ENCODE measurements at places on chromosomes 16 and 17.

DNA sequence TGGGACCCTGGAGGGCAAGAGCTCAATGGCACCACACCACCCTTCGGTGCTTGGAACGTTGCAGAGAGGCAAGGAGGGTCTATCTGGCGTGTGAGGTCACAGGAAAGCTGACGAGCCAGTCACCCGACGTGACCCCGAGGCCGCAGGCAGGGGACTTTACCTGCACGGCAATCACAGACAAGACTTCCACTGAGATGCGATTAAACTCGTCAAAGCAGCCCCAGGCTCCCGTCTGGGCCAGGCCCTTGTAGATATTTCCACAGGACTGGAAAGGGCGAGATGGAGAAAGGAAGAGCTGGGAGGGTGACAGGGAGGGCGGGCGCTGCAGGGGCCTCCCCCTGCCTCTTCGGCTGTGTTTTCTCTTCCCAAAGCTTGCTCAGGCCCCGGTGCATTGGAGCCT is 78.3 kb downstream of the DNAH17 start:
- DNase-seq: no peak

DNA sequence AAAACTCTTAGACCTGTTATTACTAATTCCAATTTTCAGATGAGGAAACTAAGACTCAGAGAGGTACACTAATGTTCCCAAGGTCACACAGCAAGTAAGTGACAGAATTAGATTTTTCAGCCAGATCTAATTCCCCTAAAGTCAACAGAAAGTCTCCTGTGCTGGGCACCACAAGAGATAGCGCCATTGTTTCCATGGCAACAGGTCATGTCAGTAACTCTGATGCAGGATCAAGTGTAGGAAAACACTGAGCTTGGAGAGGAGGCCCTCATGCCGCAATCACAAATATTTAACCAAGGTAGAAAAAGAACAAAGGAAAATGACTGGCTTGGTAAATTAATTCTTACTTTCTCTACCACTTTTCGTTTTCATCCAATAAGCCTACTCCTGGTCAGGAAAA is 166.0 kb upstream of the CDH13 start:
- no peak for DNase-seq

DNA sequence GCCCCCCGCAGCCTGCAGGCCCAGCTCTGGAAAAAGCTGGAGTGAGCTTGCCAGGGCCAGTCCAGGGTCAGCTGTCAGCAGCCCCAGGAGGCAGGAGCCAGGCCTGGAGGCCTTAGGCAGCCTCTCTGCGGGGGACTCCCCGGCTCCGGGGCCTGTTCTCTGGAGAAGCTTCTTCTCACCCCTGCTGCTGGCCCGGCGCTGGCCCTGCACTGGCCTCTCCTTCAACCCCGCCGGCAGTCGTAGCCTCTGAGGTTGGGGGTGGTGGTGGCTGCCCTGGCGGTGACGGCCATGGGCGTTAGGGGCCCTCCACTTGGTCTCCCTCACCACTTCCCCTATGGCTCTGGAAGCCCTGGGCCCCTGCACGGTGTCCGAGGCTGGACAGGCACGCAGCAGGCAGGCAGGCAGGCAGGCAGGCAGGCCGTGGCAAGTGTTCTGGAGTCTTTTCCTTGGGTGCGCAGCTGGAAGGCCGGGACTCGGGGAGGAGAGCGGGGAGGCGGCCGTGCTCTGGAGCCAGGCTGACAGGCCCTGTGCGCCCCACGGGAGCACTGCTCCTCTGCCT is 2.1 kb downstream of the FOXF1 start:
- no peak for DNase-seq

DNA sequence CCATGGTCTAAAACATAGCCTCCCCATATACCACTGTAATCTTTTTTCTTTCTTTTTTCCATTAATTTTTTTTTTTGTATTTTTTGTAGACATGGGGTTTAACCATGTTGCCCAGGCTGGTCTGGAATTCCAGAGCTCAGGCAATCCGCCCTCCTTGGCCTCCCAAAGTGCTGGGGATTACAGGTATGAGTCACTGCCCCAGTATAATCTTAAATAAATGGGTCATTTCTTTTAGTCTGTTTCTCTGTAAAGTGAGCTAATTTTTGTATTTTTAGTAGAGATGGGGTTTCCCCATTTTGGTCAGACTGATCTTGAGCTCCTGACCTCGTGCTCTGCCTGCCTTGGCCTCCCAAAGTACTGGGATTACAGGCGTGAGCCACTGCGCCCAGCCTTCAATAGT is 5.7 kb upstream of the NME1 start:
- DNase-seq: no peak

GRCh38 chr17:8746501-8747236 is 2.0 kb upstream of the CCDC42 start:
- DNase-seq: no peak

DNA sequence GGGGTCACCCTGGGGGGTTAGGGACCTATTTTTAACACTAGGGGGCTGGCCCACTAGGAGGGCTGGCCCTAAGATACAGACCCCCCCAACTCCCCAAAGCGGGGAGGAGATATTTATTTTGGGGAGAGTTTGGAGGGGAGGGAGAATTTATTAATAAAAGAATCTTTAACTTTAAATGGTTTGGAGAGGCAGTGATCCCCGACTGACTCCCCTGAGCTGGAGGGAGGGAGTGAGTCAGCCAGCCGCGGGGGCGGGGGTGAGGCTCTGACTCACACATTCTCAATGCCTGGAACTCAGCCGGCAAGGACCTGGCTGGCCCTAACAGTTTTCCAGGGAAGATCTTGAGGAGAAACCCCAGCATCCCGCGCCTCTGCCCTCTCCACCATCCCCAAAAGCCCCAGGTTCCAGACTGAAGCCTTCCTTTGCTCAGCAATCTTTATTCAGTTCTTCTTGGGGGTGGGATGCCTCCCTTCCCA is 1.5 kb downstream of the HCFC1R1 start:
- DNase-seq: peak; percentile 83

GRCh38 chr16:7218936-7219335 is 113.7 kb upstream of the RBFOX1 start:
- no peak for DNase-seq

DNA sequence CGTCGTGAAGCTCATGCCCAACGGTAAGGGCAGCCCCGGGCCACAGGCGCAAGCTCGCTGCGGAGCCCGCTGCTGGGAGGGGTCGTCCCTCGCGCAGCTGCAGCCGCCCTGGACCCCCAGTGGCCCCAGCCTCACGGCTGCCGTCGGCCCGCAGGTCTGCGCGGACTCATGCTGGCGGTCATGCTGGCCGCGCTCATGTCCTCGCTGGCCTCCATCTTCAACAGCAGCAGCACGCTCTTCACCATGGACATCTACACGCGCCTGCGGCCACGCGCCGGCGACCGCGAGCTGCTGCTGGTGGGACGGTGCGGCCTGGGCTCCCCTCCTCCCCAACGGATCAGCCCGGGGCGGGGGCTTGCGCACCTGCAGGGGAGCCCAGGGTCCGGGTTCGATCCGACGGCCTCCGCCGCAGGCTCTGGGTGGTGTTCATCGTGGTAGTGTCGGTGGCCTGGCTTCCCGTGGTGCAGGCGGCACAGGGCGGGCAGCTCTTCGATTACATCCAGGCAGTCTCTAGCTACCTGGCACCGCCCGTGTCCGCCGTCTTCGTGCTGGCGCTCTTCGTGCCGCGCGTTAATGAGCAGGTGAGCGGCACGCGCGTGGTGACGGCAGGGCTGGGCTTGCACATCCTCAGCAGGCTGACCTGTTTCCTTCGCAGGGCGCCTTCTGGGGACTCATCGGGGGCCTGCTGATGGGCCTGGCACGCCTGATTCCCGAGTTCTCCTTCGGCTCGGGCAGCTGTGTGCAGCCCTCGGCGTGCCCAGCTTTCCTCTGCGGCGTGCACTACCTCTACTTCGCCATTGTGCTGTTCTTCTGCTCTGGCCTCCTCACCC is 5.8 kb downstream of the SLC5A2 start:
- DNase-seq: no peak

DNA sequence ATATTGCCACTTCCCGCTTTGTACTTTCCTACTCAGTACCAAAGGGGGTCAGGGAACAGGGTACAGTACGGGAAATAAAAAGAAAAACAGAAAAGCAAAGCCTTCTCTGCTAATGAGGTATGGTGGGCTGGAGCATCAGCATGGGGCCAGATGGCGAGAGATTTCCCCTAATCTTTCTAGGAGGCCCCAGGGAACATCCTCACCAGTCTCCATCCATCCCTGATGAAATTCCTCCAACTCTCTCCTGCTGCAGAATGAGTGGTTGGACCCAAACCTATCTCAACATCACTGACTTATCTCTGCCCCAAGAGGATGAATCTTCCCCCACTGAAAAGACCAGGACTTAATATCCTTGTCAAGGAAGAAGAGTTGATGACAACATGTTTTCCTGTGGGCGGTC is 185.6 kb downstream of the C16orf78 start:
- no peak for DNase-seq

Data from AG04449 (cell line).